ENCODE measurements at places on chromosomes 12 and 14. TPM values are rescaled to one million over a fixed set of nuclear protein-coding genes. Genes with fewer than 3 reads are reported as not detected.

Gene LRCOL1
- total RNA-seq, result not detected

Gene DNAJC22
- total RNA-seq, result 5.0 TPM

DNA sequence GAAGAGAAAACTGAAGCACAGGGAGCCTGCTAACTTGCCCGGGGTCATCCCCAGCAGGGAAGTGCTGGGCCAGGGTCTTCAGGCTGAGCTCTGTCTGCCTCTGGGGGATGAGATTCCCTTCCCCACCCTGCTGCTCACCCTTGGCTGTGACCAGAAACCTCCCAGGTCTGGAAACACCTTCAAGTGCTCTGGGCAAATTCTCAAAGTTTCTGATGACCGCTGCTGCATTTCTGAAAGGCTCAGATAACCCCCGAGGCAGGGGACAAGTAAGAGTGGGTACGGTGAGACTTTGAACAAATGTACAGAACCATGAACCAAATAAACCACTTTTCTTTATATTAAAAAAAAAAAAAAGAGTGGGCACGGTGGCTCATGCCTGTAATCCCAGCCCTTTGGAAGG, 41.3 kb downstream of the LTBP2 start:
- DNase-seq, result no peak

DNA sequence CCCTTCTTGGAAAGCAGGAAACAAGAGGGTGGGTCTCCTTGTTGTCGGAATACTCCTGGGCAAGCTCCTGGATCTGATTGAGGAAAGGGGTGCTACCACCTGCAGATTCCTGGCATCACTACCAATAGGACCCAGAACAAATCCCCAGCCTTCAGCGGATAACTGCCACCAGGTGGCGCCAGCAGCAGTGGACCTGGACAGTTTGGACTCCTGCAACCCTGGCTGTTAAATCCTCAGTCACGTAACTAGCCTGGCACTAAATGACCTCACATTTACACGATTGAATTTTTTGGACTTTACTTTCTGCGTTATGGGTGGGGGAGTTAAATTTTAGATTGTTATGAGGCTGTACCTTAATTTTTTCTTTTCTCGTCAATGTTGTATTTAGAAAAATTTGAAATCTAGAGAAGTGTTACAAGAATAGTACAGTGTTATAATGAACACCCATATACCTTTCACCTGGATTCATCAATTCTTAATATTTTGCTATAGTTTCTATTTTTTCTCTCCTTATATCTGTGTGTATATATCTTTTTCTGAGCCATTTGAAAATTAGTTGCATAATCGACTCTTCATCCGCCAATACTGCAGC, 95.6 kb downstream of the GAS2L3 start:
- DNase-seq, result peak; percentile 79

DNA sequence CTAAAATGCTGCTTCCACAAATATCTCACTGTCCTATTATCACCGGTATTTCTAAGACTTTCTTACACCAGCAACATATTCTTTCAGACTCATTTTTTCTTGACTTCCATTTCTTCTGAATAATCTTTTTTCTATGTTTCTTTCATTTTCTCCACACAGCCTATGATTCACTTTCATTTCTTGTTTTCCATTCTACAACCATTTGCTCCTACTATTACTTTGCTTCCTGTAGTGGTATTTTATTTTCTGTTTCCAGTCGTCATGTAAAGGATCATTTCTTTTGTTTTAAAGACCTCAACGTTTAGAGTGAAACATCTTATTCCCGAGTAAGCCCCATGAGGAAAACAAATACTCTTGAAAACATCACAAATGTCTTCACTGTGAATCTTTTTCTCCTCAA, 182.2 kb upstream of the MDGA2 start:
- DNase-seq, result no peak
